ENCODE measurements at places on chromosomes 1 and 21.

DNA sequence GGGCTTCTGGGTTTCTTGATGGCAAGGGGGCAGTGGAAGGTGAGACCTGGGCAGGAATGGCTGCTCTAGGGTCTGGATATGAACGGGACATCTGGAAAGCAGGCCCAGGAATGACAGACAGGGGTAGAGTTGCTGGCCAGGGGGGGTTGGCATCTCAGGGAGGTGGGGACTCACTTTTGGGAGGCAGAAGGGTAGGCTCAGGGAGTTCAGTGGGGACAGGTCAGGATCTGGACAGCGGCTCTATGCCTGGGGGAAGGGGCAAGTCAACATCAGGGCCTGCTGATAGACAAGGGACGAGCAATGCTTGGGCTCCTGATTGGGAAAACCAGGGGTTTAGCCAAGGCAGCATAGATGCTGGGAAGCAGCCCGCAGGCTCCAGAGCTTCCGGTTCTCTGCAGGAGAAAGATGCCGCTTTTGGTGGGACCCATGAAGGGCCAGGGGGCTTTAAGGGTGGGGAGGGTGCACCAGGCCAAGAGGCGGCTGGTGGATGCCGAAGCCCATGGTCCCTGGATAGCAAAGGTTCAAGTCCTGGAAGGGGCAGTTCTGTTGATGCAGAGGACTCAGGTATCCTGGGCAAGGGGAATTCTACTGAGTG is 21.9 kb downstream of the IGFN1 start:
- no peak for DNase-seq

DNA sequence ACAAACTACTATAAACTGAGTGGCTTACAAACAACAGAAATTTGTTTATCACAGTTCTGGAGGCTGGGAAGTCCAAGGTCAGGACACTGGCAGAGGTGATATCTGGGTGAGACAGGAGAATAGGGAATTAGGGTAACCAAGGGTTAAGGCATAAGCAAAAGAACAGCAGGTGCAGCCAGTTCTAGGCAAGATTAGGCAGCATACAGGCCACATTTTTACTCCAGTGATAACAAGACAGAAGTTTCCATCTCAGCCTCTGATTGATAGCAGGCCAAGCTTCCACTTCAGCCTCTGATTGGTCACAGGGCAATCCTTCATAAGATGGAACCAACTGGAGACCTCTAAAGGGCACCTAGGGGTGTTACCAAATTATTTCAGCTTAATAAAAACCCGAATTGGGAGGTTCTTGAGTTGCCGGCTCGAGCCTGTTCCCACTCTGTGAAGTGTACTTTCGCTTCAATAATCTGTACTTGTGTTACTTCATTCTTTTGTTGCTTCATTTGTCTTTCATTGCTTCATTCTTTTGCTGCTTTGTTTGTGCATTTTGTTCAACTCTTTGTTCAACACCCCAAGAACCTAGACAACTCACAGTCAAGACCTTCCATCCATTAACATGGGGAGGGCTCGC is 185.6 kb downstream of the TOMM20 start:
- DNase-seq, result no peak

- no peak for DNase-seq
These were observed 108.0 kb upstream of the KIF26B start for GRCh38 chr1:245046769-245047168.

DNA sequence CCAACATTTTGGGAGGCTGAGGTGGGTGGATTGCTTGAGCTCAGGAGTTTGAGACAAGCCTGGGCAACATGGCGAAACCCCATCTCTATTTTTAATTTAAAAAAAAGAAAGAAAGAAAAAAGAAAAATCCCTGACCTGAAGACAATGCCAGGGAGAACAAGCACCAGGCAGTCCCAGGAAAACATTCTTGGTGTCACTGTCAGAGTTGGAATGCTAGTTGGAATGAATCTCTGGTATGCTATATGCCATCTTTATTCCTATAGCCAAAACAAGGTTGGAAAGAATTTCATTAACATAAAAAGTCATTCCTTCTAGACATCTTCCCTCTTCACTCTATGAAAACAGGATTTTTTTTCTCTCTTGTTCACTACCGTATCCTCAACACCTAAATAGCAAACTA is 2.8 kb downstream of the DNAJC8 start:
- DNase-seq, result no peak

DNA sequence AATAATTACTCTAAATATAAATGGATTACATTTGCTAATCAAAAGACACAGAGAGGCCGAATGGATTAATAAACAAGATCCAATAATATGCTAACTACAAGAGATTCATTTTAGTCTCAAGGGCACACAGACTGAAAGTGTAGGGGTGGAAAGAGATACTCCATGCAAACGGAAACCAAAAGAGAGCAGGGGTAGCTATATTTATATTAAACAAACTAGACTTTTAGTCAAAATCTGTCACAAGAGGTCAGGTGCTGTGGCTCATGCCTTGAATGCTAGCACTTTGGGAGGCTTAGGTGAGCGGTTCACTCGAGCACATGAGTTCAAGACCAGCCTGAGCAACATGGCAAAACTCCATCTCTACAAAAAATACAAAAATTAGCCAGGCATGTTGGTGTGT is 33.6 kb upstream of the DISP1 start:
- DNase-seq, result no peak

- no peak for DNase-seq
These were observed 17.2 kb downstream of the RBM15 start for GRCh38 chr1:110356379-110356778.

DNA sequence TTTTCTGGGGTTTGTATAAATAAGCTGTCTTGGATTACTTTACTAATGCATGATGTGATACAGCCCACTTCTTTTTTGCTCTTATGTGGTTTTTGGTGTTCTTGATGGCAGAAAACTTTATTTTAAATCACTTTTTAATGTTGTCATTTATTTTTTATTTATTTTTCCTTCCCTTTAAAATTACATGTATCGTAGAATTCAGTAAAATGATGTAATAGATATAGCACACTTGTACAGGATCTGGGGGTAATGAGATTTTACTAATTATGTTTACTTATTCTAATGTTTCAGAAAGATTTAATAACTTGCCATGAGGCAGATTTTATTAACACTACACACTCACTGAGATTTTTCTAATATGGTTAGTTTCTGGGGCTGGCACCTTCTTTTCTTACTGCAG is 701 bp upstream of the B3GALT2 start:
- no peak for DNase-seq

DNA sequence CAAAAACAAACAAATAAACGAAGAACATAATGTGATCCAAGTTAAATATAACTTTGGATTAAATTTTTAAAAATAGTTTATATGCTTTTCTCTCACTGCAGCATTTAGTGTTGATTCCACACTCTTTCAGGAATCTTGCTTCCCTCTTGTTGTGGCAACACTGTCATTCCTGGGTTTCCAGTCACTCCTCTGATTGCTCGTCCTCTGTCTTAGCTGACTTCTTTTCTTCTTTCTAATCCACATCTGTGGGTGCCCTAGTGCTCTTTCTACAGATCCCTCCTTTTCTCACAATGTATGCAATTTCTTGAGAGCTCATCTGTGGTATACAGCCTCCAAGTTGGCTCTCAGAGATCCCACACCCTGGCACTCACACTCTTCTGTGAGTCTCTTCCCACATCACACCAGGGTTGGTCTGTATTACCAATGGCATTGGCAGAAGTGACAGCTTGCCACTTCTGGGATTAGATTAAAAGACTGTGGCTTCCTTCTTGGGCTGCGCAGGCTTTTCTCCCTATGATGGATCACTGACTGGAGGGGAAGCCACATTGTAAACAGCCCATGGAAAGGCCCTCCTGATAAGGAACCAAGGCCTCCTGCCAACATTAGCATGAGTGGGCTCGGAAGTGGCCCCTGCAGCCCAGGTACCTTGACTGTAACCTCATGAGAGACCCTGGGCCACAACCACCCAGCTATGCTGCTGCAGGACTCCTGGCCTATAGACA is 11.5 kb upstream of the MYOC start:
- no peak for DNase-seq

DNA sequence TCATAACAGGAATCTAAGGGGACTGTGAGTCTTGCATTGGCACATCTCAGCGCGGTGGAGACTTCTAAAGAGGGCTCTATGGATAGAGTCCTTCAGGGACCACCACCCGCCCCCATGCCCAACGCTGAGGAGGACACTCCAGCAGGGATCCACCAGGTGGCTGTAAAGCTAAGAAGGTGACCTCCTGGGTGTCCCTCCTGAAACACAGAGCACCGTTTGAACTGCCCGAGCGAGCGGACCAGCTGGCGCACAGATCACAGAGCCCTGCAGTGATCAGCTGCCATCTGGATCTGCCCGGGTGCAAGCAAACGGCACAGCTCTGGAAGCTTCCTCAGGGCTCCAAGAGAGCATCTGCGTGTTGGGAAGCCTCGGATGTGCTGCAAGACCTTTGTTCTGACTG is 51.3 kb upstream of the LYST start:
- no peak for DNase-seq

DNA sequence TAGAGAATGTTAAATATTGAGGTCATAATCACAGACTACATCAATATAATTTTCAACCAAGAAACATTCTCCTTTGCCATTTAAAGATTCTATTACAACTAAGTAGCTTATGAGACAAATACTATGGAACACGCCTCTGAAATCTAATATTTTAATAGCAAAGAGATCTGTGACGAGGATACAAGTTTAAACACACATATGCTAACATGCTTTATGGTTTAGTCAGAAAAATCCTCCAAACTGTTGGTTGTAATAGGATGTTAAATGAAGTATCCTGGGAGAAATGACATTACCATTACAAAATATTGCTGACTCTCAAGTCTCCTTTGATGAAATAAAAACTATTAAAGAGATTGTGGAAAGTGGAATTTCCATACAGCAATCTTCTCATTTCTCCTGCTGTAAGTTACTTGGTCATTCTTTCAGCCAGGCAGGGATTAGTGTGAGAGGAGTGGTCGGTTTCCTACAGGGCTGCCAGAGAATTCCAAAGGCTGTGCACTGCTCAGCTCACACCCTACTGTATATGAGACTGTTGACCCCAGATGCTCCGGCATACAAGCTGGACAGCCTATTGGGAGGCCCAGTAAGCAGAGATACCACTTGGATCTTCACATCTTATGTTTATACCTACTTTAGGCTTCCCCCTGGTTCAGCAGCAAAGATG is 26.6 kb downstream of the SCYL3 start:
- DNase-seq, result no peak

GRCh38 chr1:173093691-173094445 is 43.1 kb upstream of the TNFSF18 start:
- no peak for DNase-seq

- peak; percentile 65 for DNase-seq
These were observed 44.7 kb upstream of the VAV3 start for GRCh38 chr1:108009603-108010195.

- peak; percentile 91 for DNase-seq
These were observed at the start of gene SELL for GRCh38 chr1:169711469-169712308. Gene SELL, minus strand, starts transcription at chr1:169711620. Its CDS starts 122 bp downstream, at chr1:169711498.

DNA sequence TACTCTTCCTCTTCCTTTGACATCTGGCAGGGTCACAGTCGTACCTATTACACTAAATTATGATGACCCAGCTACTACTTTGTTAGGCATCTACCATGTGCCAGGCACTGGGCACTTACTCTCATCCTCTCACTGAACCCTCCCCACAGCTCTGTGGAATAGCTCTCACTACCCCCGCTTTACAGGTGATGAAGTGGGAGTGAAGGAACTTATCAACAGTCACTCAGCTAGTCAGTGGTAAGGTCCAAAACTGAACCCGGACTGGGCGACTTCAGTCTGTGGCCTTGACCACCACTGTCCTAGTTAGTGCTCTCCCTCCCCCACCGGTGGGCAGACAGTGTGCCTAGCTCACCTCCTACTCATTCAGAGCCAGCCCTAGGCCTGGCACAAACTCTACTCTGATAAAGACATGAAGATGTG is 12.3 kb downstream of the ADGRB2 start:
- no peak for DNase-seq

- DNase-seq, result no peak
These were observed 150.4 kb upstream of the NEGR1 start for GRCh38 chr1:72432645-72433267.

GRCh38 chr1:181119093-181119989 is 30.8 kb downstream of the IER5 start:
- DNase-seq, result no peak

DNA sequence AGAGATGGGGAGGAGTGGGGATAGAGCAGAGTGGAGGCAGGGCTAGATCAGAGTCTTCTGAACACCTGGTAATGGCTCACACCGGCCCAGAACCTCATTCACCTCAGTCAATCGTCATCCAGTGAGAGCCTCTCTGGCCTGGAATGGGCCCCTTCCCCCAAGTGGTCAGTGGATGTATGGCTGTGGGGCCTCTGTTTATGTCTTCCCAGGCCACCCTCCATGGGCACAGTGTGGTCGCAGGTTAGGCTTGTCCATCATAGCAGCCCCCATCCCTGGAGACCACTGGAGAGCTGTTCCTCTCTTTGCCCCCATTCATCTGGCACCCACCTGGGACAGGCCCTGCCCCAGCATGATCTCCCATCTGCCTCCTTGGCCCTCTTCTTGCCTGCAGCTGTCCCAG is 29.6 kb upstream of the TENT5C start:
- DNase-seq, result no peak

- peak; percentile 53 for DNase-seq
These were observed 10.1 kb downstream of the TADA1 start for GRCh38 chr1:166865926-166866325.

GRCh38 chr1:67468066-67468718 is 38.0 kb upstream of the SERBP1 start:
- no peak for DNase-seq

Measured in choroid plexus epithelial cell (primary cell).